SIG-M5 (cell line): ENCODE measurements at places on chromosomes 5 and 9.

- DNase-seq, result no peak
Measured at GRCh38 chr5:24272741-24273140, 372.0 kb downstream of the CDH10 start.

GRCh38 chr5:119168401-119168800, 97.5 kb downstream of the DMXL1 start:
- DNase-seq, result no peak

DNA sequence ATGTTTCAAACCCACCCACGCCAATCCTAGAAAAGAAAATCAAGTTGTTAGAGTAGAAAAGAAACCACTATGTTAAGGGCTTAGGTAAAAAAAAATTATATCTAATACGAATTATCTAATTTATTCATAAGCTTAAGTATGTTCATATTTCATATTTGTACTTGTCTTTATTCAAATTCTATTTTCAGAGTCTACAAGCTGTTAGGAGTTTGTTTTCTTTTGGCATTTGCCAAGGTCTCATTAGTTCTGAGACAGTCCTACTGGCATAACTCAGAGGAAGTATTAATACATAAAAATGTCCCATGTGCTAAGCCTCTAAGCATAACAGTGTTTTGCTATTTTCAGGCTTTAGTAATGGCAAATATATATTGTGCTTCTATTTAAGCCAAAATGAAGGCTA, 57.6 kb downstream of the STARD4 start:
- DNase-seq, result no peak

DNA sequence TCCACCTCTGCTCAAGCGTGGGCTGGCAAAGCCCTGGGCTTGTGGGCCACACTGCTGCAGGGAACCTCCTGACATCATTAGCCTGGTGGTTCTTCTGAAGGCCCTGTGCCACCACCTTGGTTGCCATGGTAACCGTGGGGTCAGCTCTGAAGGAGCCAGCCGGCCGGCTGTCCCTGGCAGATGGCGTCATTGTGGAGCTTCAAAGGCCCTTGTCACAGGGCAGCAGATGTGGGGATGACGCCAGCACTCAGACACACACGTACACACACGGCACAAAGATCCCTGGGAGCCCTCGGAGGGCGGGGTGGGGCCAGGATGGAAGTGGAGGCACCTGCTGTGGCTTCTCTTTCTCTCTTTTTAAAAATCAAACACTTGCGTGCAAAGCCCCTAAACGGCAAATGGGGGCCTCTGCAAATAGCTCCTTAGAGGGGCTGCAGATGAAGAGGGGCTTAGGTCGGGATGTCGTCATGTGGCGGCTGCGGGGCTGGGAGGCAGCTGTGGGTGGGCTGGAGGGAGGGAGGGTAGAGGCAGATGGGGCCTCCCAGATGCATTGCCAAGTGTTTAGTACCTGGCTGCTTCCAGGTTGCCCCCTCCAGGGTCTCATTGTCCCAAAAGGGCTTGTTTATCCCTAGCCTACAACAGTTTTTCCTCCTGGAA, 19.5 kb upstream of the RPL26L1 start:
- DNase-seq, result no peak

GRCh38 chr5:56669534-56670483, 145.5 kb upstream of the MAP3K1 start:
- DNase-seq, result peak; percentile 87

- DNase-seq, result no peak
Measured at GRCh38 chr9:121499427-121500164, at the start of gene GGTA1. TSS of gene GGTA1 (minus strand) at chr9:121499844. CDS start at chr9:121467922, 31,922 bp downstream.

GRCh38 chr9:137918331-137919094, 40.9 kb downstream of the CACNA1B start:
- DNase-seq, result no peak

GRCh38 chr9:103755986-103756385, 338.1 kb upstream of the SMC2 start:
- DNase-seq, result no peak

DNA sequence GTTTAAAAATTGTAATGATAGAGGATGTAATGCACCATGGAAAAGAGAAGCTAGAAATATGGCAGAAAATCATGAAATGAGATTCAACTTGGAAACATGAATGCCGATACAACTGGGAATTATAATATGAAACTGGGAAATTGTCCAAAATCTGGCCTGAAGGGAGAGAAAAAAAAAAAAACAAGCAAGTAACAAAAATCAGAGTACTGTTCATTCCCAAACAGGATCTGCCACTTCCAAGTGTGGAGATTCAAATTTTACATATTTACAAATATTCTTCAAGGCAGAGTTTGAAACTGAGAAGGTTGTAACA, 56.6 kb upstream of the MOCS2 start:
- DNase-seq, result no peak

- peak; percentile 42 for DNase-seq
Measured at GRCh38 chr9:77945798-77946197, 85.8 kb downstream of the GNAQ start.

DNA sequence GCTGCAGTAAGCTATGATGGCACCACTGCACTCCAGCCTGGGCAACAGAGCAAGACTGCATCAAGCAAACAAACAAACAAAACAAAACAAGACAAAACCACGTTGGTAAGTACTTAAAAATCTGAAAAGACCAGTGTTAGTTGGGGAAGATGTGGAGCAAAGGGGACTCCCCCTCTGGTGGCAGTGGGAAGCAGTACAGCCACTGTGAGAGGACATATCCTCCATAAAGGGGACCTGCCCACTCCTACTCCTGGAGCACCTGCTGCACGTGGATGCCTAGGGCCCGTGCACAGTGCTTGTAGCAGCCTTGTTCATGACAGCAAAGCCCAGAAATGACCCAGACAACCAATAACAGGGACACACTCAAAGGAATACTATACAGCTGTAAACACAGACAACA, 17.0 kb upstream of the IPPK start:
- no peak for DNase-seq

GRCh38 chr9:69472101-69472620, 147.1 kb downstream of the ENTREP1 start:
- DNase-seq, result no peak

DNA sequence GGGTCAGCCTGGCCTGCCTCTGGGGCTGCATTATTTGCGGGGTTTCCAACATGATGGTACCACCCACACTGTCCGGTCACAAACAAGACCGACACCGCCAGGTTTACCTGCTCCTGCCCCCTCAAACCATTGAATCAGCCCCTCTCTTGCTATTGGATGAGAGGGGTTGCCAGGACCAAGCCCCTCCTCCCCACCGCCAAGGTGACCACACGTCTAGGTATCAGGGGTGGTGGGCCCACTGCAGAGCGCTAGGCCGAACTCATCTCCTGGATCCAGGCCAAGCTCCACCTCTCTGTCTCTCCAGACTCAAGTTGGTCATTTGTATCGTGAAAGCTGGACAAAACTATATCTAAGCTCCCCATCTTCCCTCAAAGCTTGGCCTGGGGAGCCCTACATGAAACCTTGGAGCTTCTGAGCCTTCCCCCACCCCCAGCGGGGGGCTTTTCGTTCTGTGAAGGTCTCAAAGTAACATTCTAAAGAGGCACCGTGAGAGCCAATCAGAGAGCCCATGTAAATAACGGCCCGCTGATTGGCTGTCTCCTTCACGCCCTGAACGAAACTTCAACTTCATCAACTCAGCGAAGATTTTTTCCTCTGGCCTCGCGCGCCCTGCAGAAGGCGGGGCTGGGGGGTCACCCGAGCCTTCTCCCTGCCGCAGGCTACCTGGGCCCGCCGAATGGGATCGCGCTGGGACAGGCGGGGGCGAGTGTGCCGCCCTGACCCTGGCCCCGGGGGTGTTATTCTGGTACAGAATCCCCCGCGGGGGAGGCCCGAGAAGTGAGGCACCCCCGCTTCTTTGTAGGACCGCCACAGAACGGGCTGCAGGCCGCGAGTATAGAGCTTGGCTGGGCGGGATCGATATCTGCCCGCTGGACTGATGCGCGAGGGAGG, 49.6 kb upstream of the PSD2 start:
- DNase-seq, result no peak

DNA sequence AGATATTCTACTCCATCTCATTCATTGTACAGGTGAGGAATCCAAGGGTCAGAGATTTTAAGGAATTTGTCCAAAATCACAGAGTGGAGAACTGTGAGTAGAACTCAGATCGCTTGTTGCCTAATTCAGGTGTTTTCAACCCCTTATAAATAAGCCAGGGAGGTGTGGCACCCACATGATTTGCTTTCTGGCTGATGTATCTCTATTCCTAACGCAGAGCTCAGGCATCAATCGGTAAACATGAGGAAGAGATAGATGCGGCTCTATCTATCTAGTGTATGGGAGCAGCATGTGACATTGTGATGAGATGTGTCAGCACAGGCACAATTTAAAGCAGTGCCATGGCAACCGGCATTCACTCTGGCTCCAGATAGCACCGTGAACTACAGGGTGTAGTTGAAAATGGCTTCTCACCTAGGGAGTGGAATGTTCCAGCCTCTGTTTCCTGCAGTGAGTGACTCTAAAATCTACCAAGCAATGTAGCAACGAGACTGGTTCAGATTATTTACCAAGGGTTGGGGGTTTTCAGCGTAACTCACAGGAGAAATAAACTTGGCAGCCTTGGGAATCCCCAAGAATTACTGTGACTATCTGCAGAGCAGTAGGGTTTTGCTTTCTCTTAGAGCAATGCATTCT, 53.4 kb upstream of the SUB1 start:
- DNase-seq, result no peak

- DNase-seq, result no peak
Measured at GRCh38 chr5:1874771-1875220, 7.9 kb downstream of the IRX4 start.

GRCh38 chr9:127202461-127203169, 62.0 kb upstream of the GARNL3 start:
- DNase-seq, result no peak

DNA sequence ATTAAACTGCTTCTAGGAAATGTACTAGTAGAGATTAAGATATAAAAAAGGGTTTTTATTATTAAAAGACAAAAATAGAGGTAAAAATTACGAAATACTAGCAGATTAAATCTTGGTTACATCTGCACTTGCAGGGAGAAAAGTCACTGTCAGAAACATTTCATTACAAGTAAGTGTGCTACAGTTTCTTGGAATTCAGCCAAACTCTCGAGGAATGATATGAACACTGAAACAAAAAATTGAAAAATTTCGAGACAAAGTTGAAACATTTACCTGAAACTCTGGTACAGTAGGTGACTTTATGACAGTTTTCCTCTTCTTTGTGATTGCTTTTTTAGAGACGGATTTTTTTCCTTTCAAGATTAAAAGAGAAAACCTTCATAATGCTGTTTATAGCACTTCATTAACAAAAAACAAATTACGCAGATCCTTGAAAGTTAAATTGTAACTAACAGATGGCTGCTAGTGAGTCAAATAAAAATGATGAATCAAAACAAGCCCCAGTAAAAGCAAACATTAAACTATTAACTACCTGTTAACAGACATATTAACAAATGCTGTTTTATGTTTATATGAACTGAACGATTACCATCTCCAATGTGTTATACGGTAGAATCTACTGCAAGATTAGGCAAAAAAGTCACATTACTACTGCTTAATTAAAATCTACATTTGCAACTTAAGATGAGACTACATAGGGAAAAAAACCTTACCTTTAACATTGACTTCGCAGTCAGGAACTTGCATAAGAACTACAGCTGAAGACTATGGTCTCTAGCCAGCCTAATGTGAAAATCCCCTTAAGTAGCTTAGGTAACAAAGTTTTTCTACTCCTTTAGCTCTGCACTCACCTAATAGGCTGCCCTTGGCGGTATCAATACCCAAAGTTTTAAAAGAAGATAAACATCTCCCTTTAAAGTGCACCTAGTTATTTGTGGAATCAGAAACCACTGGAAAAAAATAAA, 61.4 kb downstream of the RANBP6 start:
- no peak for DNase-seq

- no peak for DNase-seq
Measured at GRCh38 chr5:179343021-179343718, 2.1 kb downstream of the ADAMTS2 start.

DNA sequence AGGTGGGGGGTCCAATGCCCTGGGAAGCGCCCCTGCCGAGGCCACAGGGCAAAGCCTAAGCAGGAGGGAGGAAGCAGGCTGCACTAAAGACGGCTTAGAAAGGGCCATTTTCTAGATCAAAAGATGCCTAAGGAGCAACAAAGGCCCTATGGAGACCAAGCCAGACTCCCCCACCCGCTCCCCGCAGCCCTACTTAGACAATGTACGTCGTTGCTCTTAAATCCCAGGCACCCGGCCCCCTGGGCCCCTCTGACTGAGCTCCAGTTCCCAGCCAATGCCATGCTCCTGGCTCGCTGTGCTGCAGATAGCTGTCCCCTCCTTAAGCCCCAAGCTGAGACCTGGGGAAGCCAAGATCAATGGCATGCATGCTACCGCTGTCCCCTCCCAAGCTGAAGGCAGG, 10.3 kb downstream of the IPPK start:
- no peak for DNase-seq

DNA sequence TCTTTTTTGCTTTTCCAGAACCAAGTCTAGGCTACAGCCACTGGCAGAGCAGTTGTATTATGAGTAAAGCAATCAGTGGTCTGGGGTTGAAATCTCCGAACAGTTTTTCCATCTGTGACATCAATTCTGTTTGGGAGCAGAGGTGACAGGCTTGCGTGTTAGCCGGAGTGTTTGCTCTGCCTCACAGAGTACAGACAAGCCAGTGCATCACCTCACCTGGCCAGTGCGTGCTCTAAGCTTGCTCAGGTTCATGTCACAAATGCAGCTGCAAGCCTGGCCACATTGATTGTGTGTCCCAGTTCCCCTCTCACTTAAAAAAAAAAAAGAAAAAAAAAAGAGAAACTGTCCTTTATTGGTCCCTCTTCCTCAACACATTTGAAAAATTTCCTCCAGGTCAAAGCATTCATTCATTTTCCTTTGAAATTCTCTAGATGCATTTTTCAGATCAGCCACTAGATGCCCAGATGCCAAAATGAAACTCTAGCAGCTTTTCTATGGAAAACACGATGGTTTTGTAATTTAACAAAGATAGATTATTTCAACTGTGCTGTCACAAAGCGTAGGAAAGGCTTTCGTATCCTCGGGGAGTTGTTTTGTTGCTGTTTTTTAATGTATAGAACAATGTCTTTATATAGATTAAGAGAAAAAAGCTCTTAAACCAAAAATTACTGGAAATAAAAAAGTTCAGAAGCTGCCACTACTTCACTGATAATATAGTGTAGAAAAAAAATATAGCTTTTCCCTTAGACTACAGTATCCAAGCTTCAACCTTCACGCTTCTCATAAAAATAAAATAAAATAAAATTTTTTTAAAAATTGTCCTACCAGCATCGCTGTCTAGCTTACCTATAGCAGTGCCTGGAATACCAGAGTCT, 585.5 kb downstream of the TLE1 start:
- DNase-seq, result no peak

GRCh38 chr9:106423575-106423974, 439.4 kb upstream of the ZNF462 start:
- DNase-seq, result no peak

- DNase-seq, result no peak
Measured at GRCh38 chr9:120917929-120918762, 8.4 kb downstream of the TRAF1 start.

GRCh38 chr5:126513703-126514102, 81.3 kb downstream of the ALDH7A1 start:
- no peak for DNase-seq

DNA sequence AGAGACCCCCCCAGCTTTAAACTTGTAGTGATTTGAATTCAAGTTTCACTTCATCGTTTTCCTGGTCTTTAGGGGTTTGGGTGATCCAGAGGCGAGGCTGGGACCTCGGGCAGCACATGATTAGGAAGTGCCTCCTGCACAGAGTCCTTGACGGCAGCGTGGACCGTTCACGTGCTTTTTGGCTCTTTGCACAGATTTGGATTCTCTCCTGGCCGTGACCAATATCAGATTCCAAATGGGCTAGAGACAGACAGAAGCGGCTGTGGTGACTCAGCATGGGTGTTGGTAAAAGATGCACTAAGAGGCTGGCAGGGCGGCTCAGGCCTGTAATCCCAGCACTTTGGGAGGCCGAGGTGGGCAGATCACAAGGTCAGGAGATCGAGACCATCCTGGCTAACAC, 117.2 kb upstream of the CACNA1B start:
- no peak for DNase-seq
